Stimulated activated CD4-positive, alpha-beta T cell treated with anti-CD3 and anti-CD28 coated beads, Interleukin-1b, Interleukin-23, amount 100 ng/mL, for 1 hour (primary cell): ENCODE measurements at places on chromosomes 12 and 14.

DNA sequence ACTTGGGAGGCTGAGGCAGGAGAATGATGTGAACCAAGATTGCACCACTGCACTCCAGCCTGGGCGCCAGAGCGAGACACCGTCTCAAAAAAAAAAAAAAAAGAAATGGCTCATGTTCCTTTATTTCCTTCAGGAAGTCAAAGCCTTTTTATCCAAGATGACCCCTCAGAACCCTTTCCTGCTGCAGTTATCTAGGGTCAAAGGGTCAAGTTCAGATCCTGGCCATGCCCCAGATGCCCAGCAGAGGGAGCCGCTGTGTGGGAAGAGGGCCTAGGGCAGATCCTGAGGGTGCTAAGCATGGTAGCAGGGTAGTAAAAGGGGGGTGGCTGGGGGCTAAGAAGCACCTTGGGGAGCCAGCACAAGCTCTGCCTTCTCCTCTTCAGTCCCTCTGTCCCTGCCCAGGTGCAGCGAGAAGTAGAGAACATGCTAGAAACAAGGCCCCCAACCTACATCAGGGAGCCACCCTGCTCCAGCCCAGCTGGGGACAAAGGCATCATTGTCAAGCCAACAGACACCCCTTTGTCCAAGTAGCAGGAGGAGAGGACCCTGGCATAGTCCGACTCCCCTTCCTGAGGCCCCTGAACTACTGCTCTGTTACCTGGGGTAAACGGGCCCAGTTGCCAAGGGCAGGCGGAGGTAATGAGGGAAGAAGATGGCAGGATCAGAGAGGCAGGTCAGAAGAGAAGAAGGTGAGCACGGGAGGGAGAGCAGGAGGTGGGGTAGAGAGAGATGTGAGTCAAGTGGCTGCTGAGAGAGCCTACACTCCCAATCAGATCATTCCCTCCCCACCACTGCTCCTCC, 6.5 kb downstream of the NFE2 start:
- no peak for DNase-seq

- DNase-seq, result no peak
Measured at GRCh38 chr12:29008786-29009185, 140.3 kb upstream of the FAR2 start.

DNA sequence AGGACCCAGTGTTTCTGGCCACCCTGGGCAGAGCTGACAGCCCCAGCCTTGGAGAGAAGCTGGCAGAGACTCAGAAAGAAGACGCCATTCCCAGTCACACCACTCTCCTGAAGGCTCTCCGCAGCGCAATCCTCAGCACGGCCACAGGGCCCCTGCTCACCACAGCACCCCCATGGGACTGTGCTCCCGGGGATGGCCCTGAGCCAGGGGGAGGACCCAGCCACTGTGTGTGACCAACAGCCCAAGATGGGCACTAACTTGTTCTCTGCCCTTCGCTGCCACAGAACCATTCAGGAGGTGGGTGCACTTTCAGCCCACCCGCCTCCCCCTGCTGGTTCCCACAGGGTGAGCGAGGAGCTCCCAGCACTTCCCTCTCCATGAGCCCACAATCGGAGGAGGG, 57.1 kb downstream of the CCNK start:
- DNase-seq, result no peak

GRCh38 chr14:74459289-74459946, 33.4 kb upstream of the SYNDIG1L start:
- DNase-seq, result no peak

DNA sequence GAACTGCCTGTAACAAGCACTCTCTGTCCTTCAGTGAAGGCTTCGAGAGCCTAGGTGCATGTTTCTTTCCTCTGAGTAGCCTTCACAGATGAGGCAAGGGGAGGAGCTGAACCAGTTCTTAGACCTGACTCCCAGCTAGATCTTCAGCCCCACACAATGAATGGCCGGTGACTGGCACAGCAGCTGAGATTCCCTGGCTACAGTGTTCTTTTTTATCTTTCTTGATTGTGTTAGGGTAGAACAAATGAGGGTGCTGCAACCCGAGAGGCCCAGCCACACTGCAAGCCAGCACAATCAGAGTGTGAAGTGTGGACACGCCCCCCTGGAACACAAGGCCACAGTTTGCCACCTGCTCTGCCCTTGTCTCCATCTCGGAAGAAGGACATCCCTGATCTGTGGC, 19.1 kb upstream of the COL2A1 start:
- no peak for DNase-seq

- no peak for DNase-seq
Measured at GRCh38 chr12:64293654-64294364, 71.7 kb upstream of the KICS2 start.
